ENCODE measurements at places on chromosomes 16 and 17.
A peak's percentile ranks its signal among the peaks of the same experiment; 100 is the strongest.

DNA sequence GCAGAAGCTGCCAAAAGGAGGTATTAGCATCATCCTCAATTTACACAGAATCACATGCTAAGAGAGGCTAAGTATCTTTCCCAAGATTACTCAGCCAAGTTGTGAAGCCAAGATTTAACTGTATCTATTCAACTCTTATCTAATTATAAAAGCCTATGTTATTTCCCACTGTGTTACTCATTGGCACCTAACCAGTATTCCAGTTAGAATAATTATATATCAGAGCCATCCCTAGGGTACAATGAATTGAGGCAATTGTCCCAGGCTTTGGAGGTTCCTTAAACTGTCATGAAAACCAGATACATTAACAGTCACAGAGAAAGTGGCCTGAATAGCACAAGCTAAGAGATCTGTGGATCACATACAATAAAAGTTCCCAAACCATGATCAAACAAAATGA, 10.9 kb upstream of the AMFR start:
- DNase-seq: no peak

DNA sequence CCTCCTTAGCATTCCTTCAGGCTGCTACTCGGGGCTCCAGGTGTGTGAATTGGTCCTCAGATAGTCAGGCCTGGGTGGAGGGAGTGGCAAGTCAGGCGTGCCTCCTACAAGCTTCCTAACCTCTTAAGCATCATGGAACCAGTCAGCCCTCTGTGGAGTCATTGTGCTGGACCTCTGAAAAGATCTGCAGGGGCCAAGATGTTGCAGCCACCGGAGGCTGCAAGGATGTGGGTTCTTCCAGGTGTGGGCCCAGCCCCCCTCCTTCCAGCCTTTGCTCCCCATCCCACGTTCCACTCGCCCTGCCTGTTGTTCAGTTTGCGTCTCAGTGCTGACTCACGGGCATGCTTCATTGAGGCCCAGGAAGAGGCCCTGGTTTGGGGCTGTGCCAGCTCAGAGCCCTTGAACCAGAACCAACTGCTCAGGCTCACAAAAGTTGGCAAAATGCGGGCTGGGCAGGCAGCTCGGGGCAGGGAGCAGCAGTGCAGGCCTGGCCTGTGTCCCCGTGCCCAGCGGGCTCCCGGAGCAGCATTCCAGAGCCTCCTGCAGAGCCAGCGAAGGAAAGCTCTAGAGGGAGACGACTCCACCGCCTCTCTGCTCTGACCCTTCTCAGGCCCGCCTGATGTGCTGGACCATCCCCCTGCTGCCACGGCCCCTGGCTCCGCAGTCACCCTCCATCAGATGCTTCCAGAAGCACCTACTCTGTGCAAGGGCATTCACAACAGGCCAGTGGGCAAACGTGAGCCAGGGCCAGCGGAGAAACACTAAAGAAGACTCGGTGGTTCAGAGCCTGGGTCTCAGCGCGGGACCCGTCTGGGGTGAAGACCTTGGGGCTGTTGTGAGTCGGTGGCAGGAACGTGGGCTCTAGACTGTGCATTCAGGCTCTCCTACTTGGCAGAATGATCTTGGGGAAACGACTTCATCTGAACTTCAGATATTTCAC, 7.5 kb downstream of the LDHD start:
- no peak for DNase-seq

- no peak for DNase-seq
These were observed 22.2 kb downstream of the ANKFN1 start for GRCh38 chr17:56175299-56175955.

DNA sequence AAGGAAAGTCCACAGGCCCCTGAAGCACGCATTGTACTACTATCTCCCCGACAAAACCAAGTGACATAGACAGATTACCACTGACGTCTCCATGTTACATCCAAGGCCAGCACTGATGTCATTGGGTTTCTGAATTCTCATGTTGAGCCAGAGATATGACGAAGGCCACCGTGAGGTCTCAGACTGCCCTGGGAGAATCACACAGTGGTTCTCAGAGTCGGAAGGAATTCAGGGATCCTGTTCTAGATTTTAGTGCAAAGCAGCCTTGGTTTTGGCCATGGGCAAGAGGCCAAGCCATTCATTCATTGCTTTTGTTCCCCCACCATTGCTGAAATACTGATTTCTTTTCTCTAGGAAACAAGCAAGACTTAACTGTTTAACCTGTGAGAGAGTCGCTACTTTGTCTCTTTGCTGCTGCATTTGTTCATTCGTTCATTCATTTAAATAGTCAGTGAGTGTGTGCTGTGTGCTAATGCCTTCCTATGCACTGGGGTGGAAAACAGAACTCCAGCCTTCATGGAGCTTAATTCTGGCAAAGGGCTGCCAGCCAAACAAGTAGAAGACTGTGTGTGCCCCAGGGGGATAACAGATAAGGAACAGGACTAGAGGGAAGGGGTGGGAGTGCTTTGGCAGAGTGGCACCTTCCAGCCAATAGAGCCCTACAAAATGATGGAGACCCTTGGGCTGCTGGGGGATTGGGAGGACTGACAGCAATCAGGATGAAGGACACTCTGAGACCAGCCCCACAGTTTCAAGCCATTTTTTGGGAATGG, 222.3 kb downstream of the MSI2 start:
- DNase-seq: no peak

- no peak for DNase-seq
These were observed 190.3 kb downstream of the ZNF423 start for GRCh38 chr16:49665482-49666230.

DNA sequence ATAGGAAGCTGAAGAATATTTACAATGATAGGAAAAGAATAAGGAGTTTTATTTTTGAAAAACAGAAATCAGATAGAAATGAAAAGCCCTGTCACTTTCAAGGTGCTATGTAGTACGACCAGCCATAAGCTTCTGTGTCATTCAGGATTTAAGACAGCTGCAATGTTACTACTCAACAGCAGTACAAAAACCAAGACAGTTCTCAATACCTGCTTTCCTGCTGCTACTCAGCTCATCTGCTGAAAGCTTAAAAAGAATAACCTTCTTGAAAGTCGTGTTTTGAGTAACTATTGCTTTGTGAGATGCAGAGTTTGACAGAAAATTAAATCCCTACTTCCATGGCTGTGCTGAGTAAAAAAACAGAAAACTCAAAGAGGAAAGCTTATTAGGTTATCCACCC, 8.7 kb downstream of the GRB2 start:
- no peak for DNase-seq

DNA sequence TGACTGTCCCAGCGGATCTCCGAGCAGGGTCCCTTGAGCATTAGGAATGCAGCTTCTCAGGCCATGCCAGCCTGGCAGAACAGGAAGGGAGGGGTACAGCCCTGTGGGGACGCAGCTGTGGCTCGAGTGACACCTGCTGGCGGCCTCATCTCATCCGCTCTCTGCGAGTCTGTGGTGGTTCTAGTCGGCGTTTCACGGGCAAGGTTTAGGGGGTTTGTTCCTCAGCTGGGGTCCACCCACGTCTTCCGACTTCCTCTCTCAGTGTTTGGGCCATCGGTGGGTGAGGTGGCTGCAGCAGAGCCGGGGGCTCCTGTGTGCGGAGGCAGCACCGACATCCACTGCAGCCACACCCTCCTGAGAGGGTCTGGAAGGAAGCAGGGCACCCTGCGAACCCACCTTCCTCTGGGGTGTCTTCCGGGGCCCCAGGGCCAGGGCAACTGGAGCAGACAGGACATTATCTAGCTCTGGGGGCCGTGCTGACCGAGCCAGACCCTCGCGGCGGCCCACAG, 33.3 kb downstream of the JPH3 start:
- DNase-seq: peak; percentile 89

DNA sequence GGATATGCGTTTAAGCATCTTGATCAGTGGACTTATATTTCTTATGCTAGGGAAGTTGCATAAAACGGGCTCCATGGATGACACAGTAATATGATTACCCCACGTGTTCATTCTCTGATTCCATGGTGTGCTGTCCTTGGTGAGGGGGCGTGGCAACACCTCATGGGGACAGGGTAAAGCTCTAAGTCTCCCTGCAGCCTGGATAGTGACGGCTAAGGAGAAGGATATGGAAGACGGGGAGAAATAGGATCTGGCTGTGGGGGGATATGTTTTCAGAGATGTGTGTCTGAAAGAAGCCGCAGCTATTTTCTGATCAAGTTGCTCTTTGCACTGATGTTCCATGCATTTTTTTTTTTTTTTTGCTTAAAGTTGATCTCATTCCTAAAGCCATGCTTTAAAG, 84.3 kb downstream of the MARCHF10 start:
- DNase-seq: no peak

DNA sequence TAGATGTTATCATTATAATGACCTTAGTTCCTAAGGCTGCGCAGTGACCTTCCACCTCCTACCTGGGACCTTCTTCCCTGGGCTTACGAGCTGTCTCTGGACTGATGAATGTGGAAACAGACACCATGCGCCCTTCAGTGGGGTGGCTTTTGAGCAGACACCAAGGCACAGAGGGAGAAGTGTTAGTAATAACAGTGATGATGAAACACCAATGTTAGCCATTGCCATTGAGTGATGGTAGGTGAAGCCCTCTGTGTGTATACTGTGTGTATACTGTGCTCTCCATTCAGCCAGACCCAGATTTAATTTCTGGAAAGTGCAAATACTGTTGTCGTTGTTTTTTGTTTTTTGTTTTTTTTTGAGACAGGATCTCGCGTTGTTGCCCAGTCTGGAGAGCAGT, 44.5 kb downstream of the CLEC16A start:
- no peak for DNase-seq

- no peak for DNase-seq
These were observed 68.8 kb downstream of the LYRM1 start for GRCh38 chr16:20969386-20969785.

GRCh38 chr16:3873482-3874173, 6.9 kb downstream of the CREBBP start:
- no peak for DNase-seq

GRCh38 chr17:57703273-57703672, 41.8 kb downstream of the CCDC182 start:
- DNase-seq: no peak

GRCh38 chr16:56830669-56831068, 34.3 kb upstream of the SLC12A3 start:
- DNase-seq: no peak

GRCh38 chr17:38508954-38509771, 80.9 kb downstream of the ARHGAP23 start:
- peak; percentile 94 for DNase-seq

GRCh38 chr16:54707813-54708212, 222.9 kb upstream of the IRX5 start:
- DNase-seq: no peak

DNA sequence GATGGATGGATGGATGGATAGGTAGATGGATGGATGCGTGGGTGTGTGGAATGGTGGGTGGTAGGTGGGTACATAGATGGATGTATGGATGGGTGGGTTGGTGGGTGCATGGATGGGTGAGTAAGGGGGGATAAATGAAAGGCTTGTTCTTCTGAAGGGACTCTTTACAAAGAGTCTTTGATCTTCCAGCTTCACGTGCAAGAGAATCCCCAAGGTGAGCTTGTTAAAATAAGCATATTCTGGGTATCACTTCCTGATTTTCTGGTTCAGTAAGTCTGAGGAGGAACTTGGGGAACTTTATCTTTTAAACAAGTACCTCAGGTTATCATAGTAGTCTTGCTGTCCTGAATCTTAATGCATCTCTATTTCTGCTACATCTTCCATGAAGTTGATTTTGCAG, 639.1 kb downstream of the MAF start:
- no peak for DNase-seq

DNA sequence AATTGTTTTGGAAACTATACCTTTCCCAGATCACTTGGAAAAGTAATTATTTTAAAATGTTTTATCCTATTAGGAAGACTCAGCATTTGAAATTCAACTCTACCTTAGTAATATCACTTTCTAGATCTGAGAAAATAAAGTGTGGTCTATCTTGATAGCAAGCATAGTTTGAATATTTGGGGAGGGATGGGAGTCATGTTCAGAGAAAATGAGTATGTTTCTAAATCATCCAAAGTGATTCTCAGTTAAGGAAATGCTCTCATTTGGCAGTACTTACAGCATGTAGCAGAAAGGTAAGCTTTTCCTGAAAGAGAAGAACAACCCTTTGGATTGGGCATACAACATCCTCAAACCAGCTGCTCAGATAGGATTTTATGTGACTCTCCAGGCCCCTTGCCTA, 6.9 kb downstream of the C17orf75 start:
- no peak for DNase-seq

- no peak for DNase-seq
These were observed 115.8 kb downstream of the MSI2 start for GRCh38 chr17:57372156-57372555.

DNA sequence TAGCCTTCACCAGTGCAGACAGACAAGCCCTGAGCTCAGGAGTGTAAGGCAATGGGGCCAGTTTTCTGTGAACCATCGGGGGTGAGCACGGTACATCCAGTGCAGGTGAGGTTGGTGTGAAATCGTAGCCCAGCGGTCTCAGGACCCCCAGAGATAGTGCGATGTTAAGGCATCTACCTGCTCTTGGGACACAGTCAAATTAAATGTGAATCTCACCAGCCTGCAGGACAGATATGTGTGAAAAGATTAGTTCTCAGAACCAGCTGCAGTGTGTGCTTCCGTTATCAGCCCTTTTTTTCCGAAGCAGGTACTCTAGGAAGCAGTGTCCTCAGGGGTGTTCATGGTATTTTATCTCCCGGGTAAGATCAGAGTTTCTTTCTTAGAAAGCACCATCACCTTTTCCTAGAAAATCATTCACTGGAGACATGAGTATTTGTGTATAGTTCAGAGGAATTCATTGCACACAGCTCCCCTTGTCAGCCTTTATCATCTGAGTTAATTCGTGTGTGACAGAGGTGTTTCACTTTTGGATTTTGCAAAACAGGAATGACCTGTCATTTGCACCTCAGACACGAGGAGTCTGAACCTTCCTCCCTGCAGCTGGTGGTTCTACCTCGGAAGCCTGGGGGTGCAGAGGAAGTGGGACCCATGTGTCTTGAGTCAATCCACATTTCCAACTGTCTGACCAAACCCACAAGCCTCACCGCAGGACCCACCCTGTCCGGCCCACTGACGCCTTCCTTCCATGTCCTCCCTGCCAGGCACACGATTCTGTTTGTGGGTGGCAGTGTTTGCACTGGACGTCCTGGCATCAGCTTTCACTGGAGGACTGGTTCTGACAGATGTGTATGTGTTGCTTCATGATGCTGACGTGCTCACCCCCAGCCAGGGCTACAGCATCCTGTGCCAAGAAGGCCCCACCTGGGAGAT, 107.8 kb downstream of the CLEC16A start:
- peak; percentile 54 for DNase-seq

DNA sequence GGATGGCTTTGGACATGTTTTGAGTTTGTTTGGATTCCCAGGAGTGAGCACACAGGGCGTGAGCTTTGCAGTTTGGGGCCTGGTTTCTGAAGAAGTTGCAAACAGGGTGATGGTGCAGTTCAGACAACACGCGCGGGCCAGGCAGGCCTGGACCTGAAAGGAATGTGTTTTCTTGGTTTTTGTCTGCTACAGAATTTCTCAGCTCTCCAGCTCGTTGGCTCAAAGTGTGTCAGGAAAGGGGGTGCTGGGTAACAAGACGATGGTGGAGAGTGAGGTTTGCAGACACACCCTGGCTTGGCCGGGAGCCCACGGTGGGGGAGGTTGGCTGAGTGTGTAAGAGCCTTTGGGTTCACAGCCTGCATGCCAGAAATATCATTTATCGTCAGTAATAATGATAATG, 82.3 kb downstream of the CMIP start:
- DNase-seq: no peak

- DNase-seq: no peak
These were observed at the start of gene CCL13 for GRCh38 chr17:34356194-34356593. Gene CCL13 (plus strand): TSS chr17:34356480. CDS start chr17:34356527, 47 bp downstream.

Measured in GM12891 (cell line).